Skeletal muscle cell (primary cell): ENCODE measurements at places on chromosomes 7 and 10.

GRCh38 chr10:112821663-112822062 lies 128.4 kb upstream of the TCF7L2 start:
- no peak for DNase-seq

- no peak for DNase-seq
These were observed 18.4 kb upstream of the SORCS3 start for GRCh38 chr10:104622598-104623209.

DNA sequence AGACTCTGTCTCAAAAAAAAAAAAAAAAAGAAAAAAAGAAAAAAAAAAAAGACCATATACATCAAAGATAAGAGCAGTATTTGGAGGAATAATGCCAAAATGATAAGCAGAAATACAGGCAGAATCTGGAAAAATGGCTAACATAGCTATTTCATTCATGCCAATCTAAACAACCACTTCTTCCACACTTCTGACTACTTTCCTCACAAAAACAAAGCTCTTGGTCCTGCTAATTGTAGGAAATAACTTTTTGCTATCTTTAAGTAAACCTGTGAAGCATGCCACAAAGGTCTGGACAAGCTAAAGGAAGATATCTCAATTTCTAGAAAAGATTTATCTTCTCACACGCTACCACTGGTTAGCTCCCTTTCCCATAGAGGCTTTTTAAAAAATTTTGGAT lies 30.4 kb downstream of the MICU1 start:
- no peak for DNase-seq

GRCh38 chr7:149188213-149188612 lies 7.1 kb upstream of the ZNF282 start:
- no peak for DNase-seq

DNA sequence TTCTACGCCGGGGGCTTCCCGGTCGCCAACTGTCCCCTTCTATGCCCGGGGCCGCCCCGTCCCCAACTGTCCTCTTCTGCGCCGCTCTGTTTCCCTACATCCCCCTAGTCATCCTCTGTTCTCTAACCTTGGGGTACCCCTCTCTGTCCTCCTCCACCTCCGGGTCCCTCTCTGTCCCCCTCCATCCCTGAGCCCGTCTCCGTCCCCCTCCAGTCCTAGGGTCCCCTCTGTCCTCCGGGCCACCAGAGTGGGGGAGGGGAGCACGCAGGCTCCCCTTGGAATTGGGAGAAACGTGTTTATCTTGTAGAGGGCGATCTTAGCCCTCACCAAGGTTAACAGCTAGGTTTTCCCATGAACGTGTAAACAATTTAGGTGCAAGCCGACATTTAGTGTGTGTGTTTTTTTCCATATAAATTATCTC lies 852 bp upstream of the KLF6 start:
- DNase-seq: no peak

DNA sequence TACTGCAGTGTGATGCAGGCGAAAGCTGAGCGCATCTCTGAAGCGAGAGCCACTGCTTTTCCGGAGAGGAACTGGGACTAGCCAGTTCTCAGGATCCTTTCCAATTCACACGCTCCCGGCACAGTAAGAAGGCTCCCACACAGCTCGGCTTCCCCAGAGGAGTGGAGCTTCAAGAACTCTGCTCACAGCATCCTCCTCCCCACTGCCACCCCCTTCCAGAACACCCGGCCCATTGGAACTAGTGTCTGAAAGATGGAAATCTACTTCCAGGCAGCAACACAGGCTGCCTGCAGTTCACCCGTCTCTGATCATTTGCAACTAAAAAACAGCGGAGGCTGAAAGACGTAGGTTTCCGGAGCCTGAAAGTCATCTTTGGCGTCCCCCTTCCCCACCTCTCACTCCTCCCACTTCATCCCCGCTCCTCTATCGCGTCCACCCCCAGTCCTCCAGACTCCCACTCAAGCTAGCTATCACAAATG lies at the start of gene DGKB:
TSS of gene DGKB (minus strand) at position 163 of the 479 bp plus-strand sequence.
- DNase-seq: peak; percentile 24

GRCh38 chr10:125151553-125152449 lies 8.6 kb downstream of the CTBP2 start:
- no peak for DNase-seq

DNA sequence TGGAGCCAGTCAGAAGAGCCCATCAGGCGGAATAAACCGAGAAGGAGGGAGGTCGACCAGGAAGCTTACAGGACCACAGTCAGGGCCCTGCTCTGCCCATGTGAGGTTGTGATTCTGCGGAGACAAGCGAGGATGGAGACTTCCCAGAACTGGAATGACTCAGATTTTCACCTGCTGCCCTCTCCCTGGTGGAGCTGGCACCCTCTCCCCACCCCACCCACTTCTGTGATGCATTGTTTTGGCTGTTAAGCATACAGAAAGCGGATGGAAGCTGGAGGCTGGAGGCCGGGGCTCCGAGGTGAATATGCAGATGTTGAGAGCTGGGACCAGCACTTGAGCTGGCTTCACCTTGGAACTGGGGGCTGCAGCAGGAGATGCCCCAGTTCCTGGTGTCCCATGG lies 57.4 kb downstream of the NPTX2 start:
- DNase-seq: no peak

DNA sequence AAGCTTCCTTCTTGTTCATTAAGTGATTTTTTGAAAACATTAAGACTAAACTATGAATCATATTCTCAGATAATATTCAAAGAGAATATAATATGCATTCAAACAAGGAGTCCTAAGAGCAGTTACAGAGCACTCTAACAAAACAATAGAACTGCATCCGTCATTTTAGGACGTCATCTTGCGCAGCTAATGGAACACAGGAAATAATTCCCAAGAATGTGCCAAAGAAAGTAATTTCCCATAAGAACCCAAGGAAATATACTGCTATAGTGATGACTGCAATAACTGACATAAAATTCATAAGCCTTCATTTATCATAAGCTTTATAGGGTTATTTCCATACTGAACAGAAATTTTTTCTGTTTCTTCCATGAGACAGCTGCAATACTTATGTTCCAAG lies 28.3 kb upstream of the CASD1 start:
- DNase-seq: no peak

GRCh38 chr10:15331461-15331860 lies 39.6 kb downstream of the FAM171A1 start:
- DNase-seq: no peak

GRCh38 chr10:103737735-103738367 lies 117.5 kb downstream of the SH3PXD2A start:
- DNase-seq: no peak

- no peak for DNase-seq
These were observed 20.1 kb upstream of the PLEKHA1 start for GRCh38 chr10:122354383-122354782.

DNA sequence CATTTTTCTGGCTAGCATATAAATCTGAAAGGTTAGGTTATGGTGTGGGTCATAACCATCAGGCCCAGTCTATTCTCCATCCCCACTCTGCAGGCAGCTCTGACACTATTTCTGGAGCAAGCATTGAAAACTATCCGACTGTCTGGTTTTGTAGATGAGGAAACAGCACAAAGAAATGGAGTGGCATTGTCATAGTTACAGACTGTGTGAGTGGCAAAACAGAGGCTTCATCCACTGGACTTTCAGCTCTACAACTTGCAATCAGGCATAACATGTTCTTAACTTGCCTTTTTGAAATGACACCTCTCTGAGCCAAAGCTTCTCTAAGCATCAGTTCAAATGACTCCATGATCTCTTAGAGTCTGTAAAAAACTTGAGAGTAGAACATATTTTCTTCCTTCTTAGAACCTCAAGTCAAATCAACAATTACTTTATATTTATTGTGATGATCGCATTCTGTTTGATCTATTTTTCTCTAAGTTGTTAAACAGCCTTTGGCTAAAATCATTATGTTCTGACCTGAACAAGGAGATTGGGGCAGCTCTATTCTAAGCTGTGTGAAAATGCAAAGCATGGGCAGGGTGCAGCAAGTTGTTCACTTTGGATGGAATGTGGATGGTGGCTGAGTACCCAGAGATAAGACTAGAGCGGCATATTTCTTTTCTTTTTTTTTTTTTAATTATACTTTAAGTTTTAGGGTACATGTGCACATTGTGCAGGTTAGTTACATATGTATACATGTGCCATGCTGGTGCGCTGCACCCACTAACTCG lies 68.5 kb downstream of the LRRC4 start:
- no peak for DNase-seq

DNA sequence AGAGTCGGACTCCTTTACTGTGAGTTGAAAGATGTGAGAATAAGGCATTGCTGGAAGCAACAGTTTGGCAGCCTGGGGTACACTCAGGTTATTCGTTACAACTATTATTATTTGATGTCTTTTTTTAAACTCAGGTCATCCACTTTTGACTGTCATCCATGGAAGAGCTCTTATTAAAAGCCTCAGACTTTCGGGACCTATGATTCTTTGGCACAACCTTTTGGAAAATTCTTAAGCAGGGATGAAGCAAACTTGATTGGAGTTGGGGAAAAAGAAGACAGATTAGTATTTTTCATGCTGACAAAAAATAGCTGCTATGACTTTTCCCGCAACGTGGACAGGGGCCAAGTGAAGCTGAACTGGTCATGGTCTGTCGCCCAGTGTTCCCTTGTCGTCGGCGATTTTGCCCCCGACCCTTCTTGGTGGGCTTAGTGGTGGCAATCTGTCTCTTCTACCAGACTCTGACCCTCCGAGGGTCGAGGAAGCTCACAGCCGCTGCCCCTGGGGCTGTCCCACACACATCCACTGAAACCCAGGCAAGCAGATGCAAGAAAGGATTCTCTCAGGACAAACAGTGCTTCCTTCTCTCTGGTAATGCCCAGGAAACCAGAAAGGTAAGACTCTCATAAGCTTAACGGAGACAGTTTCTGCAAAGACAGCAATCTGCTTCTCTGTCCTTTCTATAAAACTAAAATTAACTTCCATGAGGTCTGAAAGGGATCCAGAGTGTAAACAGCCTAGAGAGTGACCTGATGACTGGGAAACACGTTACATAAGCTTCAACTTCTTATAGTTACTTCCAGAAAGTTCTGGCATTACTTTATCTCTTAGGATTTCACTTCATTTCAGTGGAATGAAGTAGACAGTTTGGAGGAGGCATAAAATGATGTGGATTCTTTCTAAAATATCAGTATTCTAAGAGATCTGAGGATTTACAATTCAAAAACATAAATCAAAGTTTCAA lies 1.0 kb downstream of the CPED1 start:
- no peak for DNase-seq

DNA sequence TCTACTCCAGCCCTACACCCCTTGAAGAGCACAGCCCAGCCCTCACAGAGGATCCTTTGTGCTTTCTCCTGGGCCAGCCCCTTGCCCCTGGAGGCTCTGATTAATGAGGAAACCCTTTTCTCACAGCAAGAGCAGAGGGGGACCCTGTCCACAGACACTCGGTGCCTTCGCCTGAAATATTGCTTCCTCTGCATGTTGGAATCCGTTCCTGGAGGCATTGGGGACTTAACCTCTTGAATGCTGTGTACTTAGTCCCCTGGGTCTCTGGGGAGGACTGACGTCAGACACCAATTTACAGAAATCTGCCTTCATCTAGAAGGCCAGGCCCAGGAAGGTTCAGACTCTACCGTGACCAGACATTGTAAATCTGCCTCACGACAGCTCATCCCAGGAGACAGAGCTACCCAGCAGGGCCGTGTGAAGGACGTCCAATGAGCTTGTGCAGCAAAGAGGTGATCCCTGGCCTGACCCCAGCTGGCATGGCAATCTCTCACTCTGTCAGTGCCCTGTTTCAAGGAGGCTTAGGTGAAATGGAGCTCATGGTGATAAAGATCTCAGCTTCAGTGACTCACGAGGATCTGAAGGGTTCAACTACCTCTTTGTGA lies 8.1 kb upstream of the TMEM72 start:
- no peak for DNase-seq

- DNase-seq: no peak
These were observed 101.7 kb upstream of the SVIL start for GRCh38 chr10:29736366-29737073.

GRCh38 chr10:46528675-46529615 lies 27.5 kb downstream of the GPRIN2 start:
- DNase-seq: no peak

DNA sequence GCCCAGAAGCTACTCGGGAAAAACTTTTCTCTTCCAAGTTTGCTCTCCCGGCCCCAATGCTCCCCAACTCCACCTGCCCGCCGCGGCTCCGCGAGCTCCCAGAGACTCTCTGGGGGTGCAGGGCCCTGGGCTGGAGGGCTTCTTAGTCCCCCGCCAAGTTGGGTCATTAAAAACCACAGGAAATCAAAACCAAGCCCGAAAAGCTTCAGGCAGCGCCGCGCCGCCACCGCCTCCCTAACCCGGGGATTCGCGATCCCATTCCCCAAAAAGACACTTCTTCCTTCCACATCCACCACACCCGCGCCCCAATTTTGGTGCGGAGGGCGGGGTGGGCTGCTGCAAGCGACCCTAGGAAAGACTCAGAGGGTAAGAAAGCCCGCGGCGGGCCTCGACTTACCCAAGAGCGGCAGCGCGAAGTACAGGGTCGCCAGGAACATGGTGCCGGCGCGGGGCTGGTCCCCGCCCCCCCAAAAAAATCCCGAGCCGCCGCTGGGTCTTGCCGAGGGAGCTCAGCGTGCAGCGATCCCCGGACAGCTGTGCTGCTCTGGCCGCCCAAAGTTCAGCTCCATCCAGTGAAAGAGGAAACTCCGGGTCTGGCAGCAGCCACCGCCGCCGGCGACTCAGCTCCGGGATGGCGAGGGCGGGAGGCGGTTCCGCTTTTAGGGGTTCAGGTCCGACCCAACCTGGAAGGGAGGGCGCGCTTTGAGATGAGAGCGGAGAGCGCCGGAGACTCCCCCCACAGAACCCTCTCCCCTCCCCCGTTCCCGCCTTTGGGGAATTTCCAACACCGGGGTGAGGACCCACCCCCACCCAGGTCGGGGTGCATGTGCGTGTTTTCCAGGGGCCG lies 1.2 kb downstream of the GFRA1 start:
- DNase-seq: no peak

GRCh38 chr10:1598393-1599153 lies 138.8 kb downstream of the ADARB2 start:
- DNase-seq: no peak

GRCh38 chr7:38248069-38248567 lies 25.3 kb downstream of the TARP start:
- DNase-seq: no peak

DNA sequence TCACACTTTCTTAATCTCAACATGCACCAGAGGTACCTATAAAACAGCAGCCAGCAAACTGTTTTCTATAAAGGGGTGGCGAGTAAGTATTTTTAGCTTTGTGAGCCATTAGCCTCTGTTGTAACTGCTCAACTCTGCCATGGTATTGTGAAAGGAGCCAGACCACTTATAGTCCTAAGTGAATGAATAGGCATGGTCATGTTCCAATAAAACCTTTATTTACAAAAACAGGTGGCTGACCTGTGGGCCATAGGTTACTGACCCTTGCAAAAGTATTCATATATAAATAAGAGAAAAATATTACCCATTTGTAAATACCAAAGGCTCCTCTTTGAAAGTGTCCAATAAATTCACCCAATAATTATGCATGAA lies 50.3 kb downstream of the ICA1 start:
- DNase-seq: no peak

GRCh38 chr10:101140084-101140949 lies 9.2 kb downstream of the TLX1 start:
- DNase-seq: no peak

DNA sequence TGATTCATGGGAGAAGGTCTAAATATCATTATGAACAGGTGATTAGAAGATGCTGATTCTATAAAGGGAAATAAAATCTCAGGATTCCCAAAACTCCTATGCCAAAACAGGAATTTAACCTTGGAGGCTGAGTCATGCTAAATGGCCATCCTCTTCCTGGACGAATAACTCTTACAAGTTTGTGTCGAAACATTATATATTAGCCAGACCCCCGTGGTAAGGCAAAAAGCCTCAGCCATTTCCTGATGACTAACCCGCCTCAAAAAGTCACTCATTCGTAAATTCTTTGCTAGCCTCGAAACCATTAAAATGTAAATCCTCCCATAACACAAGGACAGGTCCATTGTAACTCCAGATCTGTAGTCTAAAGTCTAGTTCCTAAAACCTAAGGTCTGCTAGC lies 32.0 kb downstream of the CUL2 start:
- DNase-seq: peak; percentile 70
